Caco-2 (cell line): ENCODE measurements at places on chromosomes 5 and 9.

- no peaks in the 10 kb centered on the region for H3K36me3 ChIP-seq
- no peak for DNase-seq
- H3K27me3 ChIP-seq: no peaks in the 10 kb centered on the region
- no peak overlapping the region for H3K4me3 ChIP-seq
Observed at GRCh38 chr5:73960023-73960422, 334.0 kb downstream of the ARHGEF28 start.

DNA sequence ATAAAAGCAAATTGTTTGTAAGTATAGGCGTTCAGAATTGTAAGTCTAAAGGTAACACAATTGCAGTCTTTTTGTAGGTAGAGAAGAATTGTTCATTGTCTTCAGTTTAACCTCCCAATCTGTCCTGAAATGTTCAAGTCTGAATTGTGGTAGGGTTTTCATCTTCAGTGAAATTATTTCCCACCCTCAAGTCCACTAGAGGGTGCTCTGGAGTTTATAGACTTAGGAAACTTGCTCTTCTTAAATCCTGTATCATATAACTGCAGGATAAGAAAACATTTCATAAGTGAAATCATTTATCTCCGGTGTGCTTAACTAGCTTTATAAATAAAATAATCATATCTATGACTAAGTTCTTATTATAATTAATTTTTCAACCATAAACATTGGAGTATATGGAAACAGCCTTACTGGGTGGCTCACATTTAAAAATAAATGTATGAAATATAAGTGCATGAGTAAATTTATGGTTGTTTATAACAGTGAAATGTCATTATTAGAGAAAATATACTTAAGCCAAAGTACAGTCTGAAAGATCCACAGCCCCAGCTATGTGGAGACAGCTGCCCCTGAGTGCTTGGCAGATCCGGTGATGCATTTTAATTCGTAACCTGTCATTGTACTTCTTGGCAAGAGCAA is 182.4 kb upstream of the OTULINL start:
- DNase-seq: peak; percentile 39
- H3K27me3 ChIP-seq: no peaks in the 10 kb centered on the region
- no peaks in the 10 kb centered on the region for H3K4me1 ChIP-seq
- peaks cover 2% of the 10 kb centered on the region; the same call in 1 of the 2 replicates for H3K36me3 ChIP-seq
- no peak overlapping the region for H3K4me3 ChIP-seq

GRCh38 chr9:20331095-20331685 is 291.1 kb downstream of the MLLT3 start:
- no peak for DNase-seq
- H3K36me3 ChIP-seq: no peaks in the 10 kb centered on the region
- no peak overlapping the region for H3K4me3 ChIP-seq
- H3K27me3 ChIP-seq: no peaks in the 10 kb centered on the region
- H3K27ac ChIP-seq: no peak overlapping the region

DNA sequence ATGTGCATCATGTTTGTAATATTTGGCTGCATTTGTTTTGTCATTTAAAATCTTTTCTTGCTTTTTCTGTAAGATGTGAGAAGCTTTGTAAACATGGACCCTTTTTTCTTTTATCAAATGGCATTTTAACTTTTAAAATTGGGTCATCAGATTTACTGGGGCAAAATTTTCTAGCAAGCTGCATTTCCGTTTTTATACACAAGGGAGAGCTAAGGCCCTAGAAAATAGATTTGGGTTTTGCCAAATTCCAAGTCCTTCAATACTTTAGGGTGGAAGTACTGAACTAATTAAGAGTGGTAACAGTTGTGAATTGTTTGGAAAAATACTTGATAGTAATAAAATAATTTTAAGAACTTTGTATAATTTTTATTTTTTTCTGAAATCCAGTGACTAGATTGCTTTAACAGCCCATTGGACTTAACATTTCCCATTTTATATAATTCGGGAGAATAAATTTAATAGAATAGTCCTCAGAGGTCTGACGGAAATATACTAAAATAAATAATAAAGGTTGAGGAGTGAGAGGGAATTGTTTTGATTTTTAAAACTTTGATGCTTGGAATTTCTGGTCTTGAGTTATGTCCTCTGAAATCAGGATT is 117.4 kb downstream of the SMARCA2 start:
- no peak overlapping the region for H3K27ac ChIP-seq
- H3K27me3 ChIP-seq: no peaks in the 10 kb centered on the region
- no peaks in the 10 kb centered on the region for H3K36me3 ChIP-seq
- no peak overlapping the region for H3K4me3 ChIP-seq
- no peaks in the 10 kb centered on the region for H3K4me1 ChIP-seq

DNA sequence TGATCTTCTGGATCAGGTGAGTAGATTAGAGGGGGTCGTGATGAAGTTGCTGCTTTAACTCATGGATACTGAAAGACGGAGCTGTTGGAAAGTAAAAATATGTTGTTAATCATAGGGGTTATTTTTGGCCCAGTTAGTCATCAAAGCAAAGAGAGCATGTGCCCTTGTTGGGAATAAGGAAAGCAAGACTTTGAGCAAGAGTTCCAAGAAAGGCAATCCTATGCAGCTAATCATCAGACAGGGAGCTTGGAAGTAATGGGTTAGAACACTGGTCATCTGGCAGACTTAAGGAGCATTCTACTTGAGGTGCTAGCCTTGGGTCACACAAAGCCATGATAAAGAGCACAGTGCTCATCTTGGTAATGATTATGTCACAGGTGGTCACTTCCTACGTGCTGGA is 18.3 kb downstream of the ASPN start:
- H3K27ac ChIP-seq: no peak overlapping the region
- no peaks in the 10 kb centered on the region for H3K27me3 ChIP-seq
- no peak overlapping the region for H3K4me3 ChIP-seq
- H3K4me1 ChIP-seq: peaks cover 19% of the 10 kb centered on the region

DNA sequence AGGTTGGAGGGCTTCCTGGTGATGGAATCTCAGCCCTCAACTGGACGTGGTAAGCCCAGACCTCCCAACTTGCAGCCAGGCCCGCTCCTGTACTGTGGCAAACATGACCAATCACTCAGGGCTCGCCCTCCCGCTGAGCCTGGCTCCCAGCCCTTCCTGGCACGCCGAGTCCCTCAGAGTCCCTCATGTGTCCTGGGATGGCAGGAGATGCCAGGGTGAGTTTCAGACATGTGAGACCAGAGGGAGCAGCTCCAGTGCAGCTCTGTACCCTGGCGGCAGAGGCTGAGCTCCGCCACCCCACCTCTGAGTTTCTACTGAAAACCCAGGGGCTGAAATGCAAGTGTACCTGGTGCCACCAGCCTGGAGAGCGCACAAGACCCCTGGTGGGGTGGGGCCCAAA is 42.0 kb upstream of the RXRA start:
- no peaks in the 10 kb centered on the region for H3K4me1 ChIP-seq
- no peak overlapping the region for H3K4me3 ChIP-seq
- no peaks in the 10 kb centered on the region for H3K27me3 ChIP-seq

- DNase-seq: no peak
- H3K36me3 ChIP-seq: no peaks in the 10 kb centered on the region
- no peaks in the 10 kb centered on the region for H3K27me3 ChIP-seq
- H3K4me3 ChIP-seq: no peak overlapping the region
Observed at GRCh38 chr5:74243634-74244033, 396.9 kb downstream of the ENC1 start.

GRCh38 chr5:93346301-93346700 is 234.7 kb downstream of the NR2F1-AS1 start:
- no peak for DNase-seq
- no peak overlapping the region for H3K27ac ChIP-seq
- H3K27me3 ChIP-seq: no peaks in the 10 kb centered on the region
- no peaks in the 10 kb centered on the region for H3K4me1 ChIP-seq
- H3K4me3 ChIP-seq: no peak overlapping the region
- H3K36me3 ChIP-seq: no peaks in the 10 kb centered on the region

GRCh38 chr5:122236270-122237040 is 75.6 kb upstream of the SNCAIP start:
- H3K36me3 ChIP-seq: no peaks in the 10 kb centered on the region
- DNase-seq: no peak

- H3K27ac ChIP-seq: no peak overlapping the region
- no peak overlapping the region for H3K4me3 ChIP-seq
- H3K36me3 ChIP-seq: no peaks in the 10 kb centered on the region
- no peak for DNase-seq
Observed at GRCh38 chr5:141760193-141760592, 78.2 kb upstream of the ARAP3 start.
